ENCODE measurements at places on chromosomes 6 and 20.

- no peak for DNase-seq
These were observed 443.8 kb downstream of the TENT5A start for GRCh38 chr6:81308577-81309279.

- DNase-seq, result no peak
These were observed 49.7 kb upstream of the TGM3 start for GRCh38 chr20:2246069-2246491.

GRCh38 chr20:50304501-50304856 is 113.8 kb downstream of the CEBPB start:
- no peak for DNase-seq

GRCh38 chr6:99080191-99080590 is 132.4 kb upstream of the FBXL4 start:
- DNase-seq, result no peak

DNA sequence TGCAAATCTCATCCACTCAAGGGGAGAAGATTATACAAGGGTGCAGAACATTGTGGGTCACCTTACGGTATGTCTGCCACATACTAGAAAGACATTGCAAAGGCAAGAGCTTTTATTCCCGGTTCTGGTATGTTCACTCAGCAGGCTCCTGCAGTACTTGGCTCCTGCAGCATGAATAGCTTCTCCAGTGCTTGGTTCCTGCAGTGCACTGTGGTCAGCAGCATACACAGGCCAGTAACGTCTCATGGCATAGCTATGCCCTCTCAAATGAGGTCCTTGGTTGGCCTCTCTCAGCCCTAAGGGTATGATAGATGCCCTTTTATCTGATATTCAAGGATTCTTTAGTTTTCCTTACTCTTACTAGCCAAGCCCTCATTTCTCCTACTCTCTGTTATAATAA is 12.6 kb downstream of the TCP11 start:
- DNase-seq, result no peak

GRCh38 chr6:91135406-91136103 is 548.7 kb upstream of the MAP3K7 start:
- DNase-seq, result no peak

DNA sequence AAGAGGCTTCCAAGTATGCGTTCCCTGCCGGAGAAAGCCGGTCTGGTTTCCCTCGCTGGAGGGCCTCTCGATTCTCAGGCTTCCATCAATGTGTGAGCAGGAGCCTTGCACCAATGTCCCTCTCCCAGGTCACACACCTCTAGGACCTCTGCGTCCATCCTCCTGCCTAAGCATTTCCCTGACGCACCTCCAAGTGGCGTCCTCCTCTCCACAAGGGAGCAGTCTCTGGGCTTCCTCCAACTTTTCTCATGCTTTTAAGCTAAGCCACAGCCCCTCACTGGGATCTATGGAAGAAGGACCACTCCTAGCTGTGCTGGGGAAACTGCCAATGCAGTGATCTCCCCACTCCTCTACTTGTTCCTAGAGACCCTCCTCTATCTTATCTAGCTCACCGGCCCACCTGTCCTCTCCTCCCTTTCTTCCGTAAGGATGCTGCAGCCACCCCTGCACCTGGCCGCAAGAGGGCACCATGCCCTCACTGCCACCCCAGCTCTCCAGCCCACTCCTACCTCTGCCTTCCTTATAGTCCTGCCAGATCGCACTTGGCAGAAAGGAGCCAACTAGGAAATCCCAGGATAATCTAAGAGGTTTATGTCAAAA is 258.7 kb downstream of the LRFN2 start:
- no peak for DNase-seq

All from central memory CD4-positive, alpha-beta T cell (primary cell).